T-helper 1 cell treated with Interleukin-12 subunit alpha and Interleukin-12 subunit beta and Interleukin-4 antibody, amounts not matched to agents 30 ng/mL and 1 ng/mL, for 36 hours (primary cell): ENCODE measurements at places on chromosomes 4 and X. TPM values are rescaled to one million over a fixed set of nuclear protein-coding genes. Genes with fewer than 3 reads are reported as not detected.

PRR32 gene
- total RNA-seq: not detected in 2 replicates

SMIM31 gene
- not detected in 2 replicates for total RNA-seq

NWD2 gene
- not detected in 2 replicates for total RNA-seq

GABRE gene
- not detected in 2 replicates for total RNA-seq

DDIT4L gene
- total RNA-seq: 2.0 and 2.4 TPM in 2 replicates

HMX1 gene
- total RNA-seq: not detected in 2 replicates

FAM114A1 gene
- total RNA-seq: 0.71 and 0.86 TPM in 2 replicates

XAGE1A gene
- total RNA-seq: not detected in 2 replicates

FGF5 gene
- total RNA-seq: not detected in 2 replicates

REPS2 gene
- not detected in 2 replicates for total RNA-seq
